ENCODE measurements at places on chromosomes 7 and 10.

GRCh38 chr10:31032258-31033132 lies 830 bp upstream of the ZNF438 start:
- peak; percentile 96 for DNase-seq

DNA sequence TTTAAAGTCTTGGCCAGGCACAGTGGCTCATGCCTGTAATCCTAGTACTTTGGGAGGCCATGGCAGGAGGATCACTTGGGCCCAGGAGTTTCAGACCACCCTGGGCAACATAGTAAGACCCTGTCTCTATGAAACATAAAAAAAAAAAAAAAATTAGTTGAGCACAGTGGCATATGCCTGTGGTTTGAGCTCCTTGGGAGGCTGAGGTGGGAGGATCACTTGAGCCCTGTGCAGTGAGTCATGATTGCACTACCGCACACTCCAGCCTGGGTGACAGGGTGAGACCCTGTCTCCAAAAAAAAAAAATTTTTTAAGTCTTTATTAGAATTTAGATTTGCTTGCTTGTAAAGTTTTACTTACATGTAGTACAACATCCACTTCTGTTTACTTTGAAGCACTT lies 14.0 kb downstream of the WNT2 start:
- DNase-seq: no peak

- DNase-seq: no peak
These were observed 5.9 kb upstream of the IL6 start for GRCh38 chr7:22720791-22721786.

DNA sequence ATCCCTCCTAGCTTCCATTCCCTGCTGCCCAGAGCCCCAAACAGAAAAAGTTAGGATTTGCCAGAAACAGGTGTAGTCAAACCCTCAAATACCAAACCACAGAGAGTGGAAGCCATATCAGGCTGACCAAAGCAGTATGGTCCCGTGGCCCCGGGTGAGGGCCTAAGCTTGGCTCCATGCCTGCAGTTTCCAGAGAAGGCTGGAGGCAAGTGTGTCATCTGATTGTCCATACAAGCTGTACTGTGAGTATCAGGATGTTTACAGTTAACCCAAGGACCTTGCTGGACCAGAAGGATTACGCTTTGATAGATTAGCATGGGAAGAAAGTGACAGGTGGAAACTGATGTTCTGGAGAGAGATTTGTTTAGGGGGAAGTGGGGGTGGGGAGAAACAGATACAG lies 96.3 kb downstream of the PRKAG2 start:
- DNase-seq: no peak

DNA sequence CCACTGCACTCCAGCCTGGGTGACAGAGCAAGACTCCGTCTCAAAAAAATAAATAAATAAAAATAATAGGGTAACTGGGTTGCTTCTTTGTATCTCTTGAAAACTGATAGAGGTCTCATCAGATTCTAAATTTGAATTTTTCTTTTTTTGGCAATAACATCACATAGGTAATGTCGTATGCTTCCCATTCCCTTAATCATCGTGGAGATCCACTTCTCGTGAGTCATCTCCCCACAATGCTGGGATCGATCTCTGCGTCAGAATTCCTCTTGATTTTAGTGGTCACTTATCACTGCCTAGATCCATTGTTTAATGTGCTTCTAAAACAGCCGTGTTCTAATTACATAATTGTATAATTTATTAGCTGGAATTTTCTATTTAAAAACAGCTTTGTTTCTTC lies 70.5 kb upstream of the DNAJB6 start:
- peak; percentile 53 for DNase-seq

- DNase-seq: no peak
These were observed 121.7 kb downstream of the PRPF18 start for GRCh38 chr10:13708256-13708990.

DNA sequence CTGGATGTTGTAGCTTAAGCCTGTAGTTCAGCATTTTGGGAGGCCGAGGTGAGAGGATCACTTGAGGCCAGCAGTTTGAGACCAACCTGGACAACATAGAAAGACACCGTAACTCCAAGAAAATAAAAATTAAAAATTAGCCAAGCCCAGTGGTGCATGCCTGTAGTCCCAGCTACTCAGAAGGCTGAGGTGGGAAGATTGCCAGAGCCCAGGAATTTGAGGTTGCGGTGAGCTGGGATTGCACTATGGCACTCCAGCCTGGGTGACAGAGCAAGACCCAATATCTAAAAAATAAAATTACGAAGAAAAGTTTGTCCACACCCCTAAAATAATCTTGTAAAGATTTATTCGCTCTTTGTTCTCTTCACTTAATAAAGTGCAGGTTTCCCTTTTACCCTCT lies 951.0 kb downstream of the TYW1 start:
- peak; percentile 7 for DNase-seq

- DNase-seq: peak; percentile 76
These were observed 1.8 kb downstream of the TNRC18 start for GRCh38 chr7:5421714-5422395.

DNA sequence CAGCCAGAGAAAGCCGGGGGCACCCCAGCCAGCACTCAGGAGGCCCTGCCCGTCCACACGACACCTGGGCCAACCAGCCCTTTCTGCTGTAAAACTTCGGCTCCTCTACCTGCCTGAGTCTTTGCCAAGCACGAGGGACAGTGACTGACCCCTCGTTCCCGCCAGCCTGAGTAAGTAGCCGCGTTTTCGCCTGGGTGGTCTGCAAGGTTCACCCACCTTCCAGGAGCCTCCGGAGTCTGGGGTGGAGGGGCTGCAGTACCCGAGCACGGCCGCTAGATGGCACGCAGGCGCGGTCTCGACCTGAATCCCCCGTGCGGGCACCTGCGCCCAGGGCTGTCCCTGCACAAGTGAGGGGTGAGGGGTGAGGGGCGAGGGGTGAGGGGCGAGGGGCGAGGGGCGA lies 192.7 kb downstream of the PTPRN2 start:
- DNase-seq: no peak

DNA sequence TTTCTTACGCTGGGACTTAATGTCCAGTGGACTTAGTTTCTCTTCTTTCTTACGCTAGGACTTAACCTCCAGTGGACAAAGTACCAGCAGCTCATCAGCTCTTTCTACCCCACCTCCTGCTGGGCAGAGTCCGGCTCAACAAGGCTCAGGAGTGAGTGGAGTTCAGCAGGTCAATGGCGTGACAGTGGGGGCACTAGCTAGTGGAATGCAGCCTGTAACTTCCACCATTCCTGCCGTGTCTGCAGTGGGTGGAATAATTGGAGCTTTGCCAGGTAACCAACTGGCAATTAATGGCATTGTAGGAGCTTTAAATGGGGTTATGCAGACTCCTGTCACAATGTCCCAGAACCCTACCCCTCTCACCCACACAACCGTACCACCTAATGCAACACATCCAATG lies 199.7 kb downstream of the MLLT10 start:
- no peak for DNase-seq

DNA sequence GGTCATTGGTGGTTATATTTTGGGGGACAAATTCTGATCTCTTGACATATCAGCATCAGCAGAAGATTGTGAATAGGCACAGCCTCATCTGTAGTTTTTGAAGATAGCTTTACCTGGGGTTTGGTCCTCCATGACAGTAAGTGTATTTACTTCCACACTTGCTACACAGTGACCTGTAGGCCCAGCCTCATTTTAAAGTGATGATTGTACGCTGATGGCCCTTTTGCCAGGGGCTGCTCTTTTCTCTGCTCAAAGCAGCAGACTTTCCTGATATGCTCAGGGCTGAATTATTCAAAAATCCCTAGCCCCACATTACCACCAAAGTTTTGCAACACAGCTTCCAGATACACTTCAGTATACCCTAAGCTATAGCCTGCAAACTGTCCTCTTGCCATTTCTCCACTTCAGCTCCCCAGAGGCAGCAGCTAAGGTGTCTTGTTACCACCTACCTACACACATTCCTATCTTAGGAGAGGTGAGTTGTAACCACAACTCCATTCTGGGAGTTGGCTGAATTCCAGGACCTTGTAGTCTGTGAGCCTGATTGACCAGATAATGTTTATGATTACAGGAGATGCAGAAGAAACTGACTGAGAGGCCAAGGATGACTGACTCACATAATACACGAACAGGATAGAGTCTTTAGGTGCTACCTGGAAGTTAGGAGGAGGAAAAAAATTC lies 6.0 kb downstream of the ASB4 start:
- no peak for DNase-seq

DNA sequence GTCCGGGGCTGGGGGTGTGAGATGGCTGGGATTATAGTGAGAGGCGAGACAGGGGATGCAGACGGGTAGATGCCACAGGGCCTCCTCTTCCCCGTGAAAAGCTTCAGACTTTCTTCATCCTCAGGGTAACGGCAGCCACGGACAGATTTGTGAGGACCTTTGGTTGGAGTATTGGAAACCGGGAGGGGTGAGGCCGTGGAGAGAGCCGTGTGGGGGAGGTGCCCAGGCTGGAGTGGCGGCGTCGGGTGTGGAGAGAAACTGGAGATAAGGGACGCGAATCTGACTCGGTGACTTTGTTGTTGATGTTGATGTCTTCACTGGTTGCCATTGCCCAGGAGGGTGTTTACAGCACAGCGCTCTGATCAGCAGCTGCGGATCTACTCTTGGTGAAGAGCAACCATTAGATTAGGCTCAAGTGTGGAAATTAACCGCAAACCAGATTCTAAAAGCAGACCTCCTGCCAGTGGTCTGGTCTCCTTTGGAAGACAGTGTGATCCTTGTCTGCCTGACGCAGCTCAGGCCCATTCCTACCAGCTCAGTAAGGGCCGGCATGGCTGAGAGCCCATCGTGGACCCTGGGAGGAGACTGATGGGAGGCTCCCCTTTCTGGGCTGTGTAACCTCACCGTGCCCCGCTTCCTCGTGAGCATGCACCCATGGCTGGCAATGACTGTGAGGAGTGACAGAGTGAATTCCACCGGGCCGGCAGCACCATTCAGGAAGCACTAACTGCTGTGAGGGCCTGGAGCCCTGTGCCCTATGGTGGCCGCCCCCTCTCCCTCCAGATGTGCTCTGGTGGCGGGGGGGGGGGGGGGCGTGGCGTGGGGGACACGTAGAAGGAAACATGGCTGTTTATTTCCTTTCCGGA lies 90.3 kb downstream of the INPP5A start:
- peak; percentile 70 for DNase-seq

- DNase-seq: no peak
These were observed 258.7 kb downstream of the CCDC3 start for GRCh38 chr10:12742771-12743170.

- DNase-seq: no peak
These were observed 32.2 kb downstream of the VWA2 start for GRCh38 chr10:114271075-114271778.

DNA sequence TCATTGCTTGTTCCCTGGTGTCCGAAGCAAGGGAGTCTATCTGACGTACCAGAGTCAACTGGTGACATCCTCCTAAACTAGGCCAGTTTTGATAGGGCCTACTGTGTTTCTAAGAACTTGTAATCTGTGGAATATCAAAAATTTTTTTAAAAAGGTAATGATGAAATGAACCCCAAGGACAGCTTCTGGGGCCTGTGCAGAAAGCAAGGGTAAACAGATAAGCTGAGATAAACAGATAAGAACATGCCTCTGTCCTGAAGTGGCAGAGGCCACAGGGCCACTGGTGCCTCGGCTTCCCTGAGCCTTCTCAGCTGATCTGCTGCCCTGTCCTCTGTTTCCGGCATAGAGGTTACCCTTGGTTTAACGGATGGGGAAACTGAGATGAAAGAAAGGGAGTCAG lies 8.8 kb downstream of the GRK5 start:
- DNase-seq: no peak

DNA sequence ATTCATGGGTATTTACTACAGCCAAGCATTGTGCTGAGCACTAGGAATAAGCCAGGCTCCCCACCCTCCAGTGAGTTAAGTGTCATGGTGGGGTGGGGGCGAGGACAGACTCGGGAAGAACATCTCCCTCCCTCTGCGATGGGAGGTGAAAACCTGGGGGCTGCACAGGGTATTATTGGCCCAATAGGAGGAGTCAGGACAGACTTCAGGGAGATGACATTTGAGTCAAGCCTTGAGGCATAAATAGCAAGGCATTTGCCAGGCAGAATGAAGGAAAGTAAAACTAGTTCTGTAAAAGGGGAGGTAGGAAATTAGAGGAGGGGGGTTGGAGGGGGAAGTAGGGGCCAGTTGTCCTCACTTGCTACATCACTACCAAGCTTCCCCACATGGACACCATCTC lies 18.9 kb downstream of the NKX2-3 start:
- no peak for DNase-seq

GRCh38 chr10:28566458-28567015 lies 33.6 kb downstream of the WAC start:
- peak; percentile 65 for DNase-seq

DNA sequence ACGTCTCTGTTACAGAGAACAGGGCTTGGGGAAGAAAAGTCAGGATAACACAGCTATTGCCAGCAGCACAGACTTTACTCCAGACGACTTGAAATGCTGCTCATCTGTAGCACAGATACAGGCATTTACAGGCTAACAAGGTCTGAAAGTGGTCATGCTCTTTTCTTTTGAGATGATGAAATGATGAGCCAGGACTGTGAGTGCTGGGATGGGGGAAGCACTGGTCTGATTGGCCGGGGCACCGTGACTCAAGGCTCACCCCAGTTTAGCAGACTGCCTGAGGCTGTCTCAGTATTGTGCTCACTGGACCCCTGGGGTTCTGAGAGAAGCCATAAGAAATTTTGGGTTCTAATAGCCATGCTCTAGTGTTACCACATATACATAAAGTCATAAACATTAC lies 12.4 kb downstream of the SMKR1 start:
- no peak for DNase-seq

DNA sequence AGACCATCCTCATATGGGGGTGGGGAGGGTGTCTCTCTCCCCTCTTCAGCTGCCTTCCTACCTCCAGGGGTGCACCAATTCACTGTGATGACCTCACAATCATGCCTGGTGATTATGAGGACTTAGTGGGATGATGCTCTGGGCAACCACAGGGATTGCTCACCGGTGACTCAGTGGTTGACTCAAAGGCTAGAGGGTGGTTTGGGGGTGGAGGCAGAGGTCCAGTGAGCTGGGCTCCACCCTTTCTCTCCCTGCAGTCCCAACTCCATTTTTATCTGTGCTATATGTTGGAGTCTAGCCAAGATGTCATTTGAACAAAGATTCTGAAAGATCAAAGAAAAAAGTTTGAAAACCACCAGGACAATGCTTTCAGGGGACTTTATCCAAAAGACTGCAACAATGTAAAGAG lies 286.9 kb downstream of the KCNMA1 start:
- DNase-seq: peak; percentile 99

DNA sequence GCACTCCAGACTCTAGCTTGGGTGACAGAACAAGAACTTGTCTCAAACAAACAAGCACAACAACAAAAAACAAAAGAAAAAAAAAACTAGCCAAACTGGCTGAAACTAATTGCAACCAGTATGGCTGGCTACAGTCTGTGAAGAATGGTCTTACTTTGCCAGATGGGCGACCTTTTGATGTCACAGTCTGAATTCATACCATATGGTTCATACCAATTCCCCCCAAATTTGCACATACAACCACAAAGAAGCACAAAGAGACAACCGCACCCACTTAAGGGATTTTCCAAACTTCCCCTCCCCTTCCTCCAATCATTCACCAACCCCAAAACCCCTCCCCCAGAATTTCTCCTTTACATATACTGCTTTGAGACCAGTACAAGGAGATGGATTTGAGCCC lies 114.2 kb downstream of the SPAG6 start:
- DNase-seq: no peak

All from cardiac fibroblast (primary cell).